ENCODE measurements at places on chromosomes 2 and 18.
A peak's percentile ranks its signal among the peaks of the same experiment; 100 is the strongest.

- DNase-seq, result no peak
These were observed 131.7 kb downstream of the PHLPP1 start for GRCh38 chr18:62847081-62847480.

GRCh38 chr2:32402091-32402490, 45.3 kb downstream of the BIRC6 start:
- no peak for DNase-seq

DNA sequence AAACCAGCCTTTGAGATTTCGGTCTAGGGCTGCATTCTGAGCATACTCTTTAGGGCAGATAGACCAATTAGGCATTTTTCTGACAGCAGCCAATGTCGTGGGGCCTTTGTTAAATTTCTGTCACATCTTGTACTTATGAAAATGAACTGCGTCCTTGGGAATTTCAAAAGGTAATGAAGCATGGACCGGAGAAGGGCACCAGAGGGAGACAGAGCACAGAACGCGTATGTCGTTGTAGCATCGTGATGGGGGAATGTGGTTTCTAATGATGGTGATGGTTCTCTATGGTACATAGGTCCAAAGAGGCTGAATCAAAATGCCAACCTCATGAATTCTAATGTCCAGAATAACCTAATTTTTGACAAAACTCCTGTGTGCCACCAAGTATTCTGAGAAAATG, 483.9 kb upstream of the CRIM1 start:
- DNase-seq, result no peak

GRCh38 chr2:147789720-147790119, 55.1 kb upstream of the ACVR2A start:
- no peak for DNase-seq

DNA sequence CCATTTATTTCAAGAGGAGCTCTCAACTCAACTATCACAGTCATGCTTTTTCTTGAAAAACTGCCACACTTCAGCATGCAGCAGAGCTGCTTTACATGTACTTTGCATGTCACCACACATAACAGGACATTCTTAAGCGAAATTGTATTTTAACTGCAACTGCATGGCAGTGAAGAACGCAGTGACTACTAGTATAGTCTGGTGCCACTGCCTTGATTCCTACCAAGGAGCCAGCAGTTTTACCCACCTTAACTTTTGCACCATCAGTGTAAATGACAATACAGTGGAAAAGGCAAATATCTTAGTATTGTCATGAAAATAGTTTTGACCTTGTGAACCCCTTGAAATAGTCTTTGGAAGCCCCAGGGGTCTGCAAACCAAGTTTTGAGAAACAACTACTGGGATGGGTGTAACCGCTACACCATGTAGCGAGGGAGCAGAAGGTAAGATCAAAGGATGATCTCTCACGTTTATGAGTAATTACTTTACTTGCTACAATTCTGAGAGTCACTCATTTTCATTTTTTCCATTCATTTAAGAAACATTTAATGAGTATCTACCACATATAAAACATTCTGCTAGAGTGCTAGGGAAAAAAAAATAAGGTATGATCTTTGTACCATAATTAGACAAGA, 32.3 kb upstream of the MPP4 start:
- DNase-seq, result no peak

DNA sequence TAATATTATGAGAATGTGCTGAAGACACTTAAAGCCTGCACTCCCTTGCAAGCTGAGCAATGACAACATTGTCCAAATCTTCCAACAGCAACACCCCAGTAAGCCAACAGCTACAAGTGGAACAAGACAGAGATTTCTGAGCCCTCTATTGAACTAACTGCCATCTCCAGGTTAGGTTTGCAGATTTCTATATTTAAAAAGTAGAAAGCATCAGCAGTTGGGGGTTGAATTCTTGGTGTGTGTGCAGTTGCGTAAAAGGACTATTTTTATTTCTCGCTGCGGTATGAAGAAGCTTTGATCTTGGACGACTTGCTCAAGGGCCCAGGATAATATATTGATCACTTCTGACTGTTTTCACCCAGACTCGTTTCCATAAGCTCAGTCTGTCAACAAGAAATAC, 106.2 kb upstream of the ZFP36L2 start:
- no peak for DNase-seq

GRCh38 chr18:46356278-46357033, 252.3 kb downstream of the HAUS1 start:
- no peak for DNase-seq

DNA sequence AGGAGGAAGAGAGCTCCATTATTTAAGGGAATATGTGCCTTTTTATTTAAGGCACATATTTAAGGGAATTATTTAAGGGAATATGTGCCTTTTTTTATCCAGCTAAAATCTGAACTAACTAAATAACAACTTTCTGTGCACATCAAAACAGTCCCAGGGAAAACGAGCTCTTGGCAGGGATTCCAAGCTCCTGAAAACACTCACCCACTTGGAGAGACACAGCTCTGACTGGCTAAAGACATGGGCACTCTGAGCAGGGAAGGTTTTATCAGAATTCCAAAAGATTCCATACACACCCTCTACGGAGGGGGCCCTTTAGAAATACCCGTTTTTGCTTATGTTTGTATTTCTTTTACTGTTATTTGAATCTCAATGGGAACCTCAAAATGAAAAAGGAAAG, 181.0 kb downstream of the ZNF516 start:
- no peak for DNase-seq

GRCh38 chr2:112092286-112093041, 37.4 kb downstream of the TMEM87B start:
- DNase-seq, result no peak

DNA sequence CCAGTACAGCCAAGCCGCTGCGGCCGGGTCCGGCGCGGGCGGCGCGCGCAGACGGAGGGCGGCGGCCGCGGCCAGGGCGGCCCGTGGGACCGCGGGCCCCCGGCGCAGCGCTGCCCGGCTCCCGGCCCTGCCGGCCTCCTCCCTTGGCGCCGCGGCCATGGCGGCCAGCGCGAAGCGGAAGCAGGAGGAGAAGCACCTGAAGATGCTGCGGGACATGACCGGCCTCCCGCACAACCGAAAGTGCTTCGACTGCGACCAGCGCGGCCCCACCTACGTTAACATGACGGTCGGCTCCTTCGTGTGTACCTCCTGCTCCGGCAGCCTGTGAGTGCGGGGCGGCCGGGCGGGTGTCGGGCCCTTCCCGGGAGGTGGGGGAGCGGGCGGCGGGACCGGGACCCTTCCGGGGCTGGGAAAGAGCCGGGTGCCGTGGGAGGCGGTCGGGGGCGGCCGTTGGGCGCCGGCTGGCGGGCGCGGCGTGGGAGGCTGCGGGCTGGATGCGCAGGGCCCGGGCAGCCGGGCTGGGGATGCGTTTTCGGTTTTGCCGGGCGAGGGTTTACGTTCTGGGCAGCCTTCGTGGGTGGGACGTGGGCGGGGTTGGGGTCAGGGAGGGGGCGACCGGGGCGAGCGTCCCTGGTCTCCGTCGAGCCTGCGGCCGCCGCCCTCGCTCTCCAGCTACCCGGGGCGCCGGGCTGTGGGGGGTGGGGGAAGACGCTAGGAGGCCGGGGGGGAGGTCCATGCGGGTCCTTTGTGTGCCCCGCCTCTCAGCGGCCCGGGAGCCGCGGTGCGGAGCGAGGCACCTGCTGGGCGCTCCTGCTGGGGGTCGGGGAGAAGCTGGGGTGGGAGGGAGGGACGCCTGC, 537 bp downstream of the AGFG1 start:
- peak; percentile 38 for DNase-seq

DNA sequence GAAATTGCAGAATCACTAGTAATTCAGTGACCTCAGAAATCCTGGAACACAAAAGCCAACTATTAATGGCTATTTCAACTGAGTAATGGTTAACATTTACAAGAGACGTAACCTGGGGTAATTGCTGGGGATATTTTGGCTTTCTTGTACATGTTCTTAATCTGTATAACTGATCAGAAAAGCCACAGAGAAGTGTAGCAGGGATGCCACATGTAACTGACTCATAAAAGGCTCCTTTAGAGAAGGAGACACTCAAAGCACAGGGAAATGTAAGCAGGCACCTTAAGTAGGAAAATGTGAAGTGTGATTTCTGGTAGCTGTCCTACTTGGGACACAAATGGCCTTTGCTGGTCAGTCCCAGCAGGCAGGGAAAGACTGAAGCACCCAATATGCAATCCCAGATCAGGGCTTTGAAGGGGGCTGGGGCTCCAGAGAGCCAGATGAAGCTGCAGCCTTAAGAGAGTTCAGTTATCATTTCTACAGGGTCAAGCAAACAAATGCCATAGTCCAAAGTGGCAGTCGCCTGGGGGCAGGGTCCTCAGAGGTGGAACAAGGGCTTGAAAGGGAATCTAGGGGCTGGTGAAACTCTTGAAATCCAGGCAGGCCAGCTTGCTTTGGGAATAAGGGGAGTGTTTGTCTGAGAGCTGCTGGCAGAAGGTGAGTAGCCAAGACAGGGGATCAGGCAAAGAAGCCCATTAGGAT, 7.2 kb upstream of the SPOPL start:
- no peak for DNase-seq

- DNase-seq, result no peak
These were observed 207.5 kb downstream of the LRRTM4 start for GRCh38 chr2:77314721-77315120.

- DNase-seq, result no peak
These were observed 35.6 kb downstream of the UBR3 start for GRCh38 chr2:169862816-169863215.

GRCh38 chr2:224151680-224152310, 112.7 kb upstream of the SERPINE2 start:
- DNase-seq, result no peak

DNA sequence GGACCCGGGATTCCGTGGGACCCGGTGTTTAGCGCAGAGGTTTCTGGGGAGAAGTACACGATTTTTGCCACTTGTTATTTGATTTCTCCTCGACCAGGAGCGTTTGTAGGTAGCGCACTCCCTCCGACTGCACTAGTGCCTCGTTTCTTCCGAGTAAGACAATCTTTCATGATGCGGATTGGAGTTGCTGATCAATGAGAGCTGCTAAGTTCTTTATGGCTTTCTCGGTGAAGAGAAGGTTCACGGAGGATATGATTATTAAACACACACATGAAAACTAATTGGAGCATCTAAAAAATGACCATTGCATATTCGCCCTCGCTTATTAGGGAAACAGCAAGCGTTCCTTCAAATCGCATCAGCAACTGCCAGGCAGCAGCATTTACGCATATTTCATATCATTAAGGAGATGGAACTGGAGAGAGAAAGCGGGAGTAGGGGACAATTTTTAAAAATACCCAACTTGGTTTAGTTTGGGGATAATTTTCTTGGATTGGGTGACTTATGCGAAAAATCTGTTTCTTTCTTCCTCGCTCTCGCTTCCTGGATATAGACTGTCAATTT, 616 bp downstream of the EML6 start:
- DNase-seq, result peak; percentile 27

DNA sequence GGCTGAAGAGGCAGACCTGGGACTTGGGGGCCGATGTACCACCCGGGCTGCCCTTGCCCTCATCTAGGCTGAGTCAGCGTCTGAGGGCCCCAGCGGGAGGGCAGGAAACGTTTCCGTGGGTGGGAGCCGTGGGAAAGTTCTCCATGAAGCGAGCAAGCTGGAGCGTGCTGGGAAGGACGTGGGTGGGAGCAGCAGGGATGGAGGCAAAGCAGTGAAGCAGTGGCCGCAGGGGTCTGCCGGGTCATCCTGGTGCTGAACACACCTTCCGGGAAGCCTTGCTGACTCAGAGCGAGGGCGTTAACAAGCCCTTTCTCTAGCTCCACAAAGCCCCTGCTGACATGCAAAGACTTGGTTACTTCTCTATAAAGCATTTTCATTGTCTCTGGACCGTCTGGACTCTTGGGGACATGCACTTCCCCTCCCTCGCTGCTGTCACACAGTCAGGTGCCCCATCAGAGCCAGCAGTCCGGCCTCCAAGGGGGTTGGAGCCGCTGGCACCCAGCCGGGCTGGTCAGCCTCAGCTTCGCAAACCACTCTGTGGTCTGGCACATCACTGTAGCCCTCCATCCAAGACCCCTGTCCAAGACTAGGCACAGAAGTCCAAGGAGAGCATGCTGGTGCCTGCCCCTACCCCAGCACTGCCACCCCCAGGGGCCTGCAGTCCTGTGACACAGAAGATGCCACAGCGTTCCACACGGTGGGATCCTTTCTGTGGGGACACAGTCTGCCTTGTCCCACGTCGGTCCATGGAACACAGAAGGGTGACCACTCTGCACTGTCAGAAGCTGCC, 115.1 kb upstream of the GPC1 start:
- no peak for DNase-seq

DNA sequence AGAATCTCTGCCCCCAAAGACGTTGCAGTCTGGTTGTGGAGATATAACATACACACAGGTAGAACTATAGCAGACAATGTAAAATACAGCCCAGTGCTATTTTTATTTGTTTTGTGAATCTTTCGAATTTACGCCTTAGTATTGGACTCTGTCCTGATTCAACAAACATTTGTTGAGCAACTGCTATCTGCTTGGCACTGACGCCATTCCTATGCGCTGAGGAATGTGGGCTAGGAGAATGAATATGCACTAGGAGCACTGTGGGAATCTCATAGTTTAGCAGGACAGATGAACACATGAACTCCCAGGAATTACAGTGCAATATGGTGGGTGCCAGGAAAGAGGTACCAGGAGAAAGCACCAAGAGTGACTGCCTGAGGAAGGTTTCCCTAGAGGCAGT, 181.7 kb upstream of the SIX3 start:
- no peak for DNase-seq

DNA sequence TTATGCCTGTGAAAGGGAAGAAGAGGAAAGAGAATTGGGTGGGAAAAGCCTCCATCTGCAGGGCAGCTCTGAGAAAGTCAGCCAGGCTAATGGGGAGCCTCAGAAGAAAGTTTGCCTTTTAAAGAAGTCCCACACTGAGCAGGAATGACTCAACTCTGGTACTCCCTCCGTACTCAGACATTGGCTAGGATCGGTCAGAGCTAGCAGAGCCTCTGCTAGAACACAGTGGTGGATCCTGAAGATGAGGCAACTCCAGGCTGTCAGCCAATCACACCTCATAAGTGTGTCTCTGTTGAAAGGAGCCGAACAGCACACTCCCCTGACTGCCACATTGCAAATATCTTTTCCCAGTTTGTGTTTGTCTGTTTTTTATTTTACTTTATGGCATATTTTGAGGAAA, 96.9 kb downstream of the HNRNPLL start:
- no peak for DNase-seq

GRCh38 chr18:52236131-52236530, 103.9 kb upstream of the DCC start:
- DNase-seq, result no peak

GRCh38 chr2:39636306-39636705, 29.4 kb upstream of the TMEM178A start:
- DNase-seq, result no peak

- no peak for DNase-seq
These were observed 98.7 kb downstream of the TCF4 start for GRCh38 chr18:55489034-55489986.

GRCh38 chr2:33167622-33168245, 221.0 kb downstream of the LTBP1 start:
- DNase-seq, result no peak

DNA sequence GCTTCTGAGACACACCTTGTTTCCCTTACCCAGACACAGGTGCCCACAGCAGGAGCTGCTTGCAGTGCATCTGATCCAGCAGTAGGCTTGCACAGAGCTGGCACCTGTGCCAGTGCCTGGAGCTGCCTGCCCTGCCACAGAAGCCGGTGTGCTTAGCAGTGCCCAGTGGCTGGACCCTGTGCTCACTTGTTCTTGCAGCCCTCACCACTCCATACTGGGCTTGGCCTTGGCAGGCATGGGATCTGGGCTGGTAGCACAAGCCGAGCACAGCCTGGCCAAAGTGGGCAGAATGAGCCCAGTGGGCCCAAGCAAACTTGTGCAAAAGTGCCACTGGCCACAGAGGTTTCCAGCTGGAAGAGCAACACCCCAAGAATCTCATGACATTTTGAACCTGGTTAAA, 1950.4 kb downstream of the SUCLG1 start:
- DNase-seq, result no peak

Measured in CD4-positive, alpha-beta T cell treated with Interleukin-2 at 100 ng/mL for 4 hours (primary cell).